ENCODE measurements at places on chromosomes 3 and 15. TPM values are rescaled to one million over a fixed set of nuclear protein-coding genes. Genes with fewer than 3 reads are reported as not detected.

GRCh38 chr3:138888560-138888959, 53.8 kb upstream of the PIK3CB start:
- no peak for DNase-seq

DNA sequence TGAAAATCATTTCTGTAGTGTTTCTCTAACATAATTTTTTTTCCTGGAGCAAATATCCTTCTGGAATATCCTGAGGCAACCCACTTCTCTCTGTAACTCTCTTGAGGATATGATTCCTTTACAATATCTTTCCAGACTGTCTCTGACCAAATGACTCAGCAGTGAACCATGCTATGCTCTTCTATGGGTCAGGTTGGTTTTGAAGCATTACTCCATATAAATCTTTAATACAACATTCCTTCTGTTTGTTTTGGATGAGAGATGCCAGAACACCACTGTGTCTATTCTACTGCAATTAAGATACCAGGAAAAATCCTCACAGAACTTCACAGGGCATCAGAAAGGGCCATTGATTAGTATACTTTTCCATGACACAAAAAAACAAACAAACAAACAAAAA, 626.4 kb upstream of the ZNF385D start:
- DNase-seq: peak; percentile 81

DNA sequence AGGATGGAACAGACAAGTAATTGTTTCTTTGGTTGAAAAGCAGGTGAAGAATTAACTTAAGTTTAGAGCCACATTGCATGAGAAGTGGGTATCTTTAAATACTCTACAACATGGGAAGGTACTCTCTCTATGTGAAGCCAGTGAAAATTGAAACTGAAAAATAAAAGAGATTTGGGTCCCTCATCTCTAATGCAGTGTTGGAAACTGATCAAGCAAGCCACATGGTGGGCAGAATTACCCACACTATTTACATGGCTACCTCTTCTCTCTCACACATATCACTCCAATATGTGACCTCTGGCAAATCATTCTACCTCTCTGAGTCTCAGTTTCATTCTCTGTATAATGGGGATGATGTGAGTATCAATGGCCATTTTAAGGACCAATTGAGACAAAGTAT, 339.0 kb downstream of the IL5RA start:
- no peak for DNase-seq

DNA sequence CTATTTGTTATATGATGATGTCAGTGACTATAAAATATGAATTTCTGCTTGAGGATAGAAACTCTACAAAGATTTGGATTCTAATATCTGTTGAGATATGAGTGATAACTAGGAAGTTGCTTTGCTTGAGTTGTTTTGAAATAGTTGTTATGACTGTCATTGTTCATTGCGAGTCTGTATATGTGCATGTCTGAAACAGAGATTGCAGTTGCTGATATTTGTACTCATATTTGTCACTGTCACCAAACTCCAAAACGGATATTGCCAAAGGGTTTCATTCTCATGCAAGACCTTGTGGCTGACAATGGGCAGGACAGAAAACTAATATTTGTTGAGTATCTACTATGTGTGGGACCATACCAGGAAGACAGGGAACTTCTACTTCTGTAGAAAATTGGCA, 240.2 kb downstream of the CD47 start:
- no peak for DNase-seq

DNA sequence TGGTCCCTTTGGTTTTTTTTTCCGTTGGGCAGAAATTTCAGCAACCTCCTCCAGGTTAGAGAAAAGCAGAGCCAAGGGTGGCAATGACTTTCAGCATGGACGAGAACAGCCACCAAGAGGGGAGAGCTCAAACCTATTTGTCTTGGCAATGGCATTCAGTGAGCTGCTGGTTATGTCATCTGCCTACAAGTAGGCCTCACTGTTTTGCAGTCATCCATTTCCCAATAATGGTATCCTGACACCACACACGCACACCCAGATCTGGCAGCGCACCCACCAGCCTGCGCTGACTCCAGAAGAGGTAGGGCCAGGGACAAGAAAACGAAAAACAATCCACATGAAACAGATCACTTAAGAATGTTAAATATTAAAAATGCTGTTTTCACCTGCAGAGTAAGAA, 92.3 kb downstream of the MAGI1 start:
- no peak for DNase-seq

The XPC gene
- 36.2 TPM for total RNA-seq

The RASGRP1 gene
- 0.53 TPM for total RNA-seq

The GPR87 gene
- total RNA-seq: 1.3 TPM

All from HT1080 (cell line).